Stimulated activated CD4-positive, alpha-beta T cell treated with anti-CD3 and anti-CD28 coated beads, Interleukin-1b, Interleukin-23, amount 100 ng/mL, for 1 hour (primary cell): ENCODE measurements at places on chromosomes 2 and 18.

DNA sequence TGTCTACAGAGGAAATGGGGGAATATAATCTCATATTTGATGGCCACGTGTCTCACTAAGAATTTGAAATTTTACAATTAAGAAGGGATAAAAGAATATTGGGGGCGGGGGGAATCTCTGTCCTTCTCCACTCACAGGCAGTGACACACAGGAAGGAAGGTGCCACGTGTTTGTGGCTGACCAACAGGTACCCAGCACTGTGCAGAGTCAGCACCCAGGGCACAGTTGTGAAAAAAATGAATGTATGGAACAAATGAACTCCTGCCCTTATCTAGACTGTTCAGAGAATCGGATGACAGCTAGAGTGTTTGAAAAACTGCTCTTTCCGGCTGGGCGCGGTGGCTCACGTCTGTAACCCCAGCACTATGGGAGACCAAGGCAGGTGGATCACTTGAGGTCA lies 317.0 kb upstream of the MYT1L start:
- no peak for DNase-seq

DNA sequence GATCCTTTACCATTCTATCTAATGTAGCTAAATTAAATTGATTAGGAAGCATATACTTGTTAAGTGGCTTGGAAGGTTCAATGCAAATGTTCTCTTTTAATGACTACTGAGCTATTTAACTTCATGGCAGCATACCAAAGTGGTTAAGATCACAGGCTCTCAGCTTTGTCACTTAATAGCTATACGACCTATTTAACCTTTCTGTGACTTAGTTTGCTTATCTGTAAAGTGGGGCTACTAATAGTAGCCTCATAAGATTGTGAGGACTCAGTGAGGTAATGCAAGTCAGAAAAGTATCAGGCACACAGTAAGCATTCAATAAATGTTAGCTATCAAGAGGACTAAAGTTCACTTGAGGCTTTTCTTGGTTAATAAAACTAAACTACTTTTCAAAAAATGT lies 4.3 kb downstream of the CKAP2L start:
- DNase-seq, result no peak

DNA sequence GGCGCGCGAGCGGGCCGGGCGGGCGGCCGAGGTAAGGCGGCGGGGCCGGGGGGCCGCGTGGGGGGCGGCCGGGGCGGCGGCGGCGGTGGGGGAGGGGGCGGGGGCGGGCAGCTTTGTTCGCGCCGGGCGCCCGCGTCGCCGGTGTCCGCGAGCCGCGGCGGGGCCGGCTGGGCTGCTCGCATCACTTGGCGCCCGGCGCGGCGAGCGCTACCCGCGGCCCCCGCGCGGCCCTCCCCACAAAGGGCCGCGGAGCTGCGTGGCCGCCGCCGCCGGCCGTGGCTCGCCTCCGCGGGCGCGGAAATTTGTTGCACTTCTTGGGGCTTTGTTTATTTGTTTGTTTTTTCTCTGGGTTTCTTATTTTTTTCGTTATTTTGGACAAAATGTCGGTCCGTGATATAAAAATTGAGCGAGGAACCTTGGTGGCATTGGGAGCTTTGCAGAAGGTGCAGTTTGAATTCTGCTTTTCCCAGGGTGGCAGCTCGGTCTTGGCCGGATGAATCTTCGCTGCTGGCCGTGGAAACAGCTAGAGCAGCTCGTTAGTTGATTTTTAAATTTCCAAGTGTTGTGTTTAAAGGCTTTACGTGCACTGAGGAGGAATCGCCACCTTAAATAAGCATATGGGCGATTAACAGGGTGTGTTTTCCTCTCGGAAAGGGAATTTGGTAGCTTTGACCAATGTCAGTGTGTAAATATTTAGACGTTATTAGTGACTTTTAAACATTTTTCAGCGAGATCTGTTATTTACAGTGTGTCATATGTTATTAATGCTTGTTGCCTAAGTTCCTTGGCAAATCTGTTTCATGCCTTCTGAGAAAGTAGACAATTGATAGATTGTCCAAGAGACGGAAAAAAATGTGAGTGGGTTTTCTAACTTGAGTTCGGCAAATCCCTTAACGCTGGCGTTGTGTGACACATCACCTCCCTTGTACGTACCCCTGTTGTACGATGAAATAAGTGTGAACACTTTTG lies 822 bp downstream of the UBE2E3 start:
- DNase-seq, result no peak

DNA sequence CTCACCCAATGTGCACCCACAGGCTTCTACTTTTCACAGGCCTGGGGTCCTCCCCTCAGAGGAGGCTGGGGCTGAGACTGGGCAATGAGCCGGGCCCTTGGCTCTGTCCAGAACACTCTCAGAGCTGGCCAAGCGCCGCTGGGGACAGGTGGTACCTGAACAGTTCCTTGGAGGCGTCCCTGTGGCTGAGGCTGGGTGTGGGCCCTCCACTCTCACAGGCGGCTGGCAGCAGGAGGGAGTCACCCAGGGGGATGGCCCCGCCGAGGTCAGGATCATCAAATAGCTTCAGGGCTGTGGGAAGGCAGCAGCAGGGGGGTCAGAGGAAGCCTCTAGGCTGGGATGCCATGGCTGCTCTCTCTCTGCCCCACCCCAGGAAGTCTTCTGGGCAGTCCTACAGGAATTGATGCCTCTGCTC lies 27.1 kb downstream of the HS1BP3 start:
- no peak for DNase-seq

- no peak for DNase-seq
Observed at GRCh38 chr2:202636213-202636513, 1.4 kb downstream of the FAM117B start.

DNA sequence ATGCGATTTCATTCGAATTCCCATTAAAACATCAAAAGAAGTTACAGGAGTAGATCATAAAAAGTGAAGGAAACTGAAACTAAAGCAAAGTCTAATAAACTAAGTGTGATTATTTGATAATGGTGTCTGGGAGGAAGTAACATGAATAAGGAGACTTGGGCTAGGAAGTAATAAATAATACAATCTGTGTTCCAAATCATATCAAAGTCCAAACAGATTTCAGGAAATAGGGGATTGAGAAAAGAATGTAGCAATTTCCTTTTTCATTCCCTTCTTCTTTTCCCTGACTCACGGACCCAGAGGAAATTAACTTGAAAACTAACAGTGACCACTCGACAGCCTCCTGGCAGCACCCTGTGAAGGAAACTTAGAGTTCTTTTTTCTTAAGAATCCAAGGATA lies 758.4 kb upstream of the GCFC2 start:
- DNase-seq, result no peak
